ENCODE measurements at places on chromosomes 13 and 19.

DNA sequence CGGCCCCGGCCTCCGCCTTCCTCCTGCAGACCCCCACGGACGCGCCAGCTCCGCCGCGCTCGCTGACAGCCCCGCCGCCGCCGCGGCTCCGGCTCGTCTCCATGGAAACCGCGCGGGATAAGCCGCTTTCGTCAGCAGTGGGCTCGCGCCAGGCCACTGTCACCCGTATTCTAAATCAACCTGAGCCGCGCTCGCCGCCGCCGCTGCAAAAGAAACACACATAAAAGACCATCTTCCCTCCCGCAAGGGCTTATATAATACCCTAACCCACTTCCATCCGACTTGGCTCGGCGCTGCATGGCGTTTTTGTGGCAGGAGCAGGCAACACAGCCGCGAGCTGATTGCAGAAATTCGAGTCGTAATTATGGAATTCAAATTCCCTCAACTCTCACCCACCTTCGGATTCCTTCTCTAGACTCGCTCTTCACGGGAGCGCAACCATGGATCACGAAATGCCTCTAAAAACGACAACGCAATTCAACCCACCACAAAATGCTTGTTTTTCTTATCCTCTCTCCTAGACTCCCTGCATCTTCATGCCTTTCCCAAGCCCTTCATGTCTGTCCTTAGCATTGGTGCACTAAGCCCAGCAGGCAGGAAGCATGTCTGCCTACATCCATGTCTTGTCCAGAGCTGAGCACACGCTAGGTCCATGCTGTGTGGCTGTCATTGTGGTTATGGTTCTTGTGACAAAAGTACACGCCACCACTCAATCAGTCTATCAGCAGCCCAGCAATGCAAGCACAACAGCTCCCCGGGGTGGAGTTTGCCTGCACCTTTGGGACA is at the start of gene AMER2:
AMER2 (minus strand) TSS at position 772 of the 786 bp plus-strand sequence; CDS start at position 103, 669 bp downstream.
- no peak for DNase-seq

- no peak for DNase-seq
These were observed 110.7 kb downstream of the SLC7A1 start for GRCh38 chr13:29484796-29485195.

DNA sequence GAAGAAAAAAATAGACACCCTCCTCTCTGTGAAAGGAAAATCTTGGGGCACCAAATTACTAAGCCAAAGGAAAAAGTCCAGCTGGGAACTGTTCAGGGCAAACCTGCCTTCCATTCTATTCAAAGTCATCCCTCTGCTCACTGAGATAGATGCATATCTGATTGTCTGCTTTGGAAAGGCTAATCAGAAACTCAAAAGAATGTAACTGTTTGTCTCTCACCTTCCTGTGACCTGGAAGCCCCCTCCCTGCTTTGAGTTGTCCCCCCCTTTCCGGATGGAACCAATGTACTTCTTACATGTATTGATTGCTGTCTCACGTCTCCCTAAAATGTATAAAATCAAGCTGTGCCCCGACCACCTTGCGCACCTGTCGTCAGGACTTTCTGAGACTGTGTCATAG is 216.0 kb upstream of the SOX1 start:
- no peak for DNase-seq

GRCh38 chr13:108920137-108920536 is 290.7 kb downstream of the MYO16 start:
- no peak for DNase-seq

- no peak for DNase-seq
These were observed 102.0 kb downstream of the LRCH1 start for GRCh38 chr13:46654951-46655350.

- DNase-seq: no peak
These were observed 273.1 kb downstream of the KLF12 start for GRCh38 chr13:73861136-73861535.

DNA sequence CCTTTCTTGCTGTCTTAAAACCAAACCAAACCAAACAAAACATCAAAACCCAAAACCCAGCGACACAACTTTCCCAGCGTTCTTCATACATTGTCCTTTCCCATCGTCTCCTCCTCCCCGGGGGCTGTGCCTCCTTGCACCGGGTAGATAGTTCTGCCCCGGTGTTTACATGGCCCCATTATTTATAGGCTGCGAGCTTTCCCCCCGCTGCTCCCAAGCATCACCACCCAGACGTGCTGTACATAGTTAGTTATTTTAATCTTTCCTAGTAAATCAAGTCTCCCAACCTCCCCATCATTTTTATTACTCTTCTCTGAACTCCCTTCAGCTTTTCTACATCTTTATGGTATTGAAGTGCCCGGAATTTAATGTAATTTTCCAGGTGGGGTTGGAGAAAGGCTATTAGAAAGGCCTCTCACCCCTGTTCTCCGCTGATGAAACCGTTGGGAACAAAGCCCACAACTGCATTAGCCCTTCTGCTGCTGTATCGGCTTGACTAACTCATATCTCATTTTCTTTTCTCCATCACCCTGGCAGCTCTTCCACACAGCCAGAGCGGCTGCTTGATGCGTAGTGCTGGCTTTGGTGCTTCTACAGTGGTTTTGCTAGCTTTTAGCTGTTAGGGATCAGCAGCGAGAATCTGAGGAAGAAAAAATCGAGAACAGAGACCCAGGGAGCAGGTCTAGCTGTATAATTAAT is 53.1 kb downstream of the FGF9 start:
- no peak for DNase-seq

DNA sequence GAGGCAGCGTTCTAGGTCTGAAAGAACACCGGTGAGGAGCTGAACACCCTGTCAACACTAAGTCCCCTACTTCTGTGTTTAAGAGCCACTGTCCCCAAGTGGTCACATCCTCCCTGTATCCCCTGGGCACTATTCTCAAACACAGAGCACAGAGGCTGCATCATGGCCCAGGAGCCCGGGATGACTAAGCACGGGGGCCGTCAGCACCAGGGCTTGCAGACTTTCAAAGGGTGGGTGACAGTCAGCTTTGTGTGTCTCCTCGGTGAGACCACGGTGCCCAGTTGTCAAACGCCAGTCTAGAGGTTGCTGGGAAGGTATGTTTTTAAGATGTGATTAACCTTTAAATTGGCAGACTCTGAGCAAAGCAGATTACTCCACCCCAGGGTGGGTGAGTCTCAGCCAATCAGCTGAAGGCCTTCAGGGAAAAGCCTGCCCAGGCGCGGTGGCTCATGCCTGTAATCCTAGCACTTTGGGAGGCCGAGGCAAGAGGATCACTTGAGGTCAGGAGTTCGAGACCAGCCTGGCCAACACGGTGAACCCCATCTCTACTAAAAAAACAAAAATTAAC is 8.0 kb downstream of the MAP2K2 start:
- DNase-seq: no peak

GRCh38 chr19:42528354-42529247 is at the start of gene CEACAM1:
CEACAM1 (minus strand) TSS chr19:42528481; CDS start chr19:42528374, 107 bp downstream.
- peak; percentile 59 for DNase-seq

GRCh38 chr13:106488076-106488475 is 47.4 kb downstream of the EFNB2 start:
- DNase-seq: no peak

- DNase-seq: no peak
These were observed 1211.9 kb upstream of the ATXN8OS start for GRCh38 chr13:68895696-68896095.

- DNase-seq: no peak
These were observed 54.1 kb downstream of the WDFY2 start for GRCh38 chr13:51638216-51638871.

DNA sequence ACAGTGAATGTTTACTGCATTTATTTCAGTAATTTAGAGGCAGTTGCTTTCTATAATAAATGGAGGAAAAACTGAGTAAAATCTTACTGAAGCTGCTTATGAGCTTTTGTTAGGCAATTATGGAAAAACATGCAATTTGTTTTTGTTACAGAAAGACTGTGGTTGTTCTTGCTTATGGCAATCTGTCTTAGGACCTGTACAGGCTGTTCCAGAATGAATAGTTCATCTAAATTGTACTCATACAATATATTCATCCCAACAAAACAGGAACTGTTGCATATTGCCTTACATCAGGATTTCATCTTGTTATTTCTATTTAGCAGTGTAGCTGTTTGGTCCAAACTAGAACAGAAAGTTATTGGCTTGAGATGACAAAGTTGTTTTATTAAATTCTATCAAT is 199.2 kb downstream of the NALCN start:
- no peak for DNase-seq

DNA sequence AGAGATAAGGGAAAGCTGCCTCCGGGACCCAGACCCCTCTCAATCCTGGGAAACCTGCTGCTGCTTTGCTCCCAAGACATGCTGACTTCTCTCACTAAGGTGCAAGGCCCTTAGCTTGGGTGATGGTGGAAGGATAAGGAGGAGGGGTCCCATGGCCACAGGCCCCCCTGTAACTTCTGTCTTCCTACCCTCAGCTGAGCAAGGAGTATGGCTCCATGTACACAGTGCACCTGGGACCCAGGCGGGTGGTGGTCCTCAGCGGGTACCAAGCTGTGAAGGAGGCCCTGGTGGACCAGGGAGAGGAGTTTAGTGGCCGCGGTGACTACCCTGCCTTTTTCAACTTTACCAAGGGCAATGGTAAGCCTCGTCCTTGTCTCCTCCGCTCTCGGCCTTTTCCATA is 2.0 kb downstream of the CYP2F1 start:
- no peak for DNase-seq

- no peak for DNase-seq
These were observed 75.8 kb upstream of the UBAC2 start for GRCh38 chr13:99124794-99125316.

DNA sequence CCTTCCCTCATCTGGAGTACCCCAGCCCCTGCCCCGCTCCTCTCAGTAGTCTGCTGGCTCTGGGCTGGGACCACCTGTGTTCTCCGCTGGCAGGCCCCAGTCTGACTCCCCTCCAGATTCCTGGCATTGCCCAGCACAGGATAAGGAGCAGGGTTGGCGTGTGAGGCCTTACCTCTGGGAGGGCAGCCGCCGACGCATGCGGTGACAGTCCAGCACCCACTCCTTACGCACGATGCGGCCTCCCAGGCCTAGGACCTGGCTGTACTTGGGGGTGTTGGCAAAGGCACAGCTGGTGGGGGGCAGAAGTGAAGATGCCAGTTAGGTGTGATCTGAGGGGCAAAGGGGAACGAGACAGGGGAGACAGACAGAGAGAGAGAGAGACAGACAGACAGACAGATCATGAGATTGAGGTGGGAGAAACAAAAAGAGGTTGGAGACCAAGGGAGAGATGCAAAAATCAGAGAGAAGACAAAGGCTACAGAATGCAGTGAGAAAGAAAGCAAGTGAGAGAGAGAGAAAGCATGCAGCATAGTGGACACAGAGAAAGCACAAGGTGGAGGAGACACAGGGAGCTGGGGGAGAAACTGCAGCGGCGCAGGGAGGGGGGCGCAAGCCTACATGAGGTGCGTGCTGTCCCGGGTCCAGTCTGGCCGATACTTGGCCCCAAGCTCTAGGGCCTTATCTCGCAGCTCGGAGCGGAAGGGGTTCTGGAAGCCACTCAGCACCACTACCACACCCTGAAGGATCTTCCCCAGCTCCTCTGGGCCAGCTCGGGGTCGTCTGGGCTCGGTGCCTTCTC is 18.6 kb downstream of the ZNF575 start:
- DNase-seq: no peak

DNA sequence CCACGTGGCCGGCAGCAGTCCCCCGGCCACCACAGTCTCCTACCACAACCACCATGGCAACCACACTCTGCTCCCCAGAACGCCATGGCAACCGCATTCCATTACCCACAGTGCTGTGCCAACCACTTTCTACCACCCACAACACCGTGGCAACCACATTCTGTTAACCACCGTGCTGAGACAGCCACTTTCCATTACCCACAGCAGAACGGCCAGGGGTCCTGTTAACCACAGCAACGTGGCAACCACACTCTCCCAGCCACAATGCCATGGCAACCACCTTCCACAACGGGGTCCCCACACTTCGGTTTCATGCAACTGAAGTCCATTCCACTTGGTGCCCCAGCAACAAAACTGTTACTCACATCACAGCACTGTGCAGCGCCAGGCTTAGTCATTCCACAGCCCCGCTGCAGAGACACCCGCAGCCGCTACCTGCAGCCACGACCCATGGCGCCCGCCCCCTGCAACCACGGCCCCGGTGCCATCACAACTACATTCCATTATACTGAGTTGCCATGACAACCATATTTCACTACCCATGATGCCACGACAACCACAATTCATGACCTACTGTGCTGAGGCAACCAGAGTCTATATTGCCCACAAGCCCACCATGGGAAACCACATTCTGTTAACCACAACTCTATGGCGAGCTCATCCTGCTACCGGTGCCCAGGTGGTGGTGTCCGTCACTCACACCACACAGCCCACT is 10.0 kb downstream of the DPF1 start:
- peak; percentile 74 for DNase-seq

DNA sequence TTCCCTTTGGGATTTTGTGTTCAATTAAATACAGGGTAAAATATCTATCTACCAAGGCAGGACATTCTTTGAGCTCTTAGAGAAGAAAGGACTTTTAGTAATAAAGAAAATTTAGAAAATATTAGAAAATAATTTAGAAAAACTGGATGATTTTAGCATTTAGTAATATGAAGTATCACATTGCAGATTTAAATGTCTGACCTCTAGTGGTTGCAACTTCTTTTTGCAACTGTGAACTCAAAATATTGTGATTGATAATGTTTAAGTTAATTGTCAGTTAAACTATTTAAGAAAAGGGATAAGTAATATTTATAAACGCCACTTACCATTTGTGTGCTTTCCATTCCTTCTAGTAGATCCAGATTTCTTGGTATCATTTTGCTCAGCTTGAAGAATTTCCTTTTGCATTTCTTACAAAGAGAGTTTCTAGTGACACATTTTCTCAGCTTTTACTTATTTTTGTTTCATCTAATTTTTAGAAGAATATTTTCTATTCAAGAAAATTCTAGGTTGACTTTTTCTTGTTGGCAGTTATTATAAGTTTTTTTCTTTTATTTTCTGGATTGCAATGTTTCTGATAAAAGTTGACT is 10.3 kb upstream of the POSTN start:
- DNase-seq: no peak

DNA sequence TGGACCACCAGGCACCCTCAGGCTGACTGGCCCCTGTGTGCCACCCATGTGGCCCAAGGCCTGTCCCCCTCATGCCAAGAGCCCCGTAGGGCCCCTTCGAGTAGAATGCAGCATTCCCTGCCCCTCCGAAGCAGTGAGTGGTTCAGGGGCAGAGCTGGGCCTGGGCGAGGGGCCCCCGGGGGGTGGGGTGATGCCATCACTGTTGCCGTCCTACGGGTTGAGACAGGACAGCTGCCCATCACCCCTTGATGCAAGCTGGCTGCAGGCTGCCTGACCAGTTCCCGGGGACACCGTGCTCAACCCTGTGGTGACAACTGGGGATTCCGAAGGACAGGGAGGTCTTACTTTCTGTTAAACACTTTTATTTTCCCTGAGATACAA is 4.7 kb downstream of the SBNO2 start:
- DNase-seq: no peak

DNA sequence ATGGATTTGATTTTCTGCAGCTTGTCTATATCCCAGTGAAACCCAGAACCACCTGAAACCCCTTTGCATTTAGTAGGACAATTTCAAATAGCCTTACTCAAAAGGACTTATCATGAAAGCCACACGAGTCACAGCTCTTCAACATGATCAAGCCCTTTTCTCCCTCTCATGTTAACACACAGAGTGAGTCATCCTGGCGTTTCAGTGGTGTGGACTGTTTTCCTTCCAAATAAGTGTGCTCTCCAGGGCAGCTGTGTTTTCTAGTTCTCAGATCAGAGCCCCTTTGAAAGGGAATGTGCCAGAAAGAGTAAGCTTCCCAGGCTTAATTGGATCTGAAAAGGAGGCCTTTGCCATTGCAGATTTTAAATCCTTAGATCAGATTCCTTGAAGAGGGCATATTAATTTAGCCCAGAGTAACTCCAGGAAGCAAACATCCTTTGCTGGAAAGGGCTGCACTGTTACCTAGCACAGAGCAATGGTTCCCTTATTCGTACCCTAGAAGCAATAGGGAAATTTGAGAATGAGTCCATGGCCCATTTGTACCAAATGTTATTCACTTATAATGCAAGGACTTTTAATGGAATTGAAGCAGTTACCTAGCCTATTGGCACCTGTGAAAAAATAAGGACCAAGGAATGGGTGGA is 51.3 kb downstream of the ERICH6B start:
- no peak for DNase-seq

All from stimulated activated CD4-positive, alpha-beta T cell treated with anti-CD3 and anti-CD28 coated beads, Interleukin-2, amount 100 ng/mL, for 24 hours (primary cell).